ENCODE measurements at places on chromosomes 12 and 14.
A peak's percentile ranks its signal among the peaks of the same experiment; 100 is the strongest.

DNA sequence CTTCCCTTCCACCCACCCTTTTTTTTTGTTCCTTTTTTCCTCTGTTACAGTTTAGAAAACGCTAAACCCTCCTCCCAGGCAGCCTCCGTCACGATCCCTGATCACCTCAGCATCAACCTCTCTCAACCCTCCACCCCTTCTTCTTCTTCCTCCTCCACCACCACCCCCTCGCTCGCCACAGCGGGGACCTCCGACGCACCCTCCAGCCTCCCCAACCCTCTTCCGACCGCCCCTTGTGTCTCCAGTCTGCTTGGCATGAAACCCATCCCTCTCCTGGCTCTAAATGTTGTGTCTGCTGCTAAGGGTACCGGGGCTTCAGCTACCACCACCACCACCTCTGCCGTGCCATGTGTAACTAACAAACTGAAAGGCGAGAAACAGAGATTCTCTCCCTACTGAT is 22.9 kb downstream of the PCBP2 start:
- no peak for DNase-seq

- peak; percentile 23 for DNase-seq
These were observed 824 bp downstream of the TBK1 start for GRCh38 chr12:64452559-64453329.

DNA sequence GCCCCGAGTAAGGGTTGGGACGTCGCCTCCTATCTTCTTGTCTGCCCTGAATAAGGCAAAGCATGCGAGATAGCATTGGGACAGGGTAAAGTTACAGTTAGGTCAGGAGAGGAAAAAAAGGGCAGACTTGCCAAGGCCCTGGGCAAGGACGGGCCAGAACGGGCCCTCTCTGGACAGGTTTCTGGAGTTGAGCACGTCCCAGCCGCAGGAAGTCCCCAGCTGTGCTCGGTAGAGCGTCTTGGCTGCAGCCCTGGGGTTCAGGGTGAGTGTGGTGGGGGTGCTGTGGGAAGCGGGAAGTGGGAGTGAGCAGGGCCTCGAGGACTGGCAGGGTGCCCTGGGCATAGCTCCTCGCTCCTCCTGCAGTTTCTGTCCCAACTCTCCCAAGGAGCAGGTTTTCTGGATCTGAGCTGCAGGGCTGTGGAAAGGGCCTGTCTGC is 5.4 kb downstream of the RPS6KL1 start:
- DNase-seq, result no peak

DNA sequence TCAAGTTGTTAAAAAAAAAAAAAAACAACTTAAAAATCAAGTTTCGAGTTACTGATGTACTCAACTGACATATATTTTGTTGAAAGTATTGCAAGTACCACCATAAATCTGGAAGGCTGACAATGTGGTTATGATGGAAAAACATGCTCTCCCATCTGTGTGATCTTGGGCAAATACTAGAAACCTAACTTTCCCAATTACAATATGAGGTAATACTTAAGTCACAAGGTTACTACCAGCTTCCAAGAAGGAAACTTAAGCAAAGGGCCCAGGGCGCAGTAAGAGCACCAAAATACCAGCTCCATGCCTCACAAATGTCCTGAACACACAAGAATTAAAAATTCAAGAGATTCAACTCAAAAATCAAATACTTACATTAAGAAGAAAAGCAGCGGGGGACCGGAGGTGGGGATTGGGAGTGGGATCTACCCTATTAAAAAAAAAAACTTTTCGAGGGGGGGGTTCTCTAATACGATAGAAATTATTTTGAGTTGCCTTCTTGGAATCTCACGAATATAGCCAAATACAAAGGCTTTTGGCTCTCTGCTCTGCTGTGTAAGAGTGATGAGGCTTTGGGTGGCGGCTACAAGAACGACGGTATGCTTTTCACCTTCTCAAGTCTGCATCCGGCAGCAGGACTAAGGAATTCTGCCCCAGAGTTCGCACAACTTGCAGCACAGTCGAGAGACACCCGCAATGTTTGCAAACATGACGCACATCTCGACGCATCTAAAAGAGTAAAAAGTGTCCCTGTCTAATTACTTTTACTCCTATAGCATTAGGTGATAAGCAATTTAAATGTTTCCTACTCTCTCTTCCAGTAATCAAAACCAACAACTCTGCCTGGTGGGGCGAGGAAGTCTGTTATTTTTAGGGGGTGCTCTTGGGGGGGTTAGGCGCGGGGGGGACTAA is 1.1 kb downstream of the SAV1 start:
- DNase-seq, result peak; percentile 7

DNA sequence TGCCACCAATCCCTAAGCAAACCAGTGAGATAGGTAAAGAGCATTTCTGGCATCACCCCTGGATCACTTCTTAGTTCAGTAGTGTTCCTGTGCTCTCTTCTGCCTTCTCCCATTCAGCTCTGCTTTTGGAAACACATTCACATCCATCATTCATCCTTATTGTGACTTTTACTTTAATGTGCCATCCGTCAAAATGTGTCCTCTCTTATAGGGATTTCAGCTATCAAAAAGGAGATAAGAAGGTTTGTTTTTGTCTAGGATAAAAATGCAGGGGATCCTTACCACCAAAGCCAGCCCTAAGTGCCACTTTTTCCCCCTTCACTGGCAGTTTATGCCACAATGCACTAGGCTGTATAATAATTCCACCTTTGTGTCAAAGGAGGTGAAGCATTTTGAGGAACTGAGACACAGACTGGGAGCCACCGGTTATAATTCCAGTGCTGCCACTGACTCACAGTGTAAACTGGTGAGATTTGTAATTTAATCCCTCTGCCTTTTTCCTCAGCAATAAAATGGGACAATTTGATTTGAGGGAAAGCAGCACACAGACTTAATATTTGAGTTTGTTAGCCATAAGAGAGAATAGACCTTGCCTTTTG is 158.6 kb downstream of the PAX9 start:
- peak; percentile 12 for DNase-seq

DNA sequence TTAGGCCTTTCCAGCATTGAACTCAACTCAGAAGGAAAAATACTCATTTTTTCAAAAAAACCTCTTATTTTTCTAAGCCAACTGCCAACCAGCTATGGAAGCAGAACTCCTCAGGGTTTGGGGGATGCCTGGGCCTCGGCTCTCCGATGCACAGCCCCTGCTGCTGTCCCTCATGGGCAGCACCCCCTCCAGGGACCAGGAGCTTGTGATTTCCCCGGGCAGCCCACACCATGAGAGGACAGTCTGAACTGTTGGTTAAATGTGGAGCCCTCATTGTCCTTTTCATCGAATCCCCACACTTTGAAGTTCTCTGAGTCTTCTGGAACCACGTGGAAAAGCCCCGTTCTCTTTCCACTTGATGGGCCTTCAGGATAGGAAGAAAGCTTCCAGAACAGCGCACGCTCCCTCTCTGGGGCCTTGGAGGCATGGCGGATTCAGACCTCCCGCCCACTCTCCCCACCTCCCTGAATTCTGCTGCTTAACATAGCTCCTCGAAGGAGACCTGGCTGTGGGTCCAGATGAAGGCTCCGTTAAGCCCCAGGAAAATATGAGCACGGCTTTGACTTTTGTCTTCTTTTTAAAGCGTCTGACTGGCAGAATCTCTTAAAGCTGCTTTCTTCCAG is 156.6 kb downstream of the CALM1 start:
- DNase-seq, result no peak

DNA sequence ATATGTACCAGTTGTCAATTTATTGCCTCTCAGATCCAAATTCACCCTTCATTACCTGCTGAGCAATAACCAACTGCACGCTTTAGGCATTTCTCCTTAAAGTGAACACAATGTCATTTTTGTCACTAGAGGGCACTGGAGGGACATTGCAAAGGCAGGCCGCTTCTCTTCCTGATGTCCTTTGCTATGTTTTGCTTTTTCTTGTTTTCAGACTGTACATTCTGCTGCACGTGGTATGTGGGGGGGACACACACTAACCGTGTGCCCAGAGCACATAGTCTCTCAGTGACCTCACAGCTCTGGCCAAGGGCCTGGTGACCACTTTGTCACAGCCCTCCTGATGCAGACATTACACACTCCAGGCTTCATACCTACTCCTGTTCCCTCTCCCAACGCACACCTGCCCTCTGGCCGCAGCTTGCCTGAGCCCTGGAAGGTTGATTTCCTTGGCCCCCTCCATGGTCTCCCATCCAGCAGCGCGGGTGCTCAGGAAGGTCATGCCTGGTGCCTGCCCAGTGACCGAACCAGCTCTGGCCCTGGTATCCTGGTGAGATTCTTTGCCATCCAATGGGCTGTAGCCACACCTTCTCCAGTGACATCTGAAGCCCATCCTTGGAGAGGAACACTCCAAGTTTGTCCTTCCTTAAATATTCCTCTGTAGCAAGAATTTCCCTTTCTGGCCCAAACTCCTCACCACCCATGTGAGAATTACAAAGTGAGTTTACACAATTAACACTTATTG is 39.9 kb downstream of the MYO1H start:
- peak; percentile 20 for DNase-seq

DNA sequence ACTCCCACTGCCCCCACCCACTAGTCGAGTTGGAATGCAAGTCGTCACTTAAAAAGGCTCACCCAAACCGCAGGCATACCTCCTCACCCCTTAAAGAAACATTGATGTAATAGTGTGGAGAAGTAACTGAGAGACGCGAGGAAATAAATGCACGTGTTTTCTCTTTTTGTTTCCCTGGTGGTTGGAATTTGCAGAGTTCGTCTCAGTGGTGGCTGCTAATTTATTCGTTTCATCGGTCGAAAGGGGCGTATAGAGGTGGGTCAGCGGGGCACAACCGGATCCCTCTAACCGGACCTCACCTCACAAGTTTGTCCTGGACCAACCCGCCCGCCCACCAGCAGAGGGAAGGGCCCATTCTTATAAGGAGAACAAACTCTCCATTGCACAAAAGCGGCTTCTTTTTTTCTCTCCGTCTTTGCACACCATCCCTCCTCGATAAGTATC is 5.0 kb upstream of the NPAS3 start:
- DNase-seq, result peak; percentile 49

GRCh38 chr14:24300326-24300980 is 803 bp downstream of the NOP9 start:
- no peak for DNase-seq

- no peak for DNase-seq
These were observed 3.6 kb upstream of the CLEC2B start for GRCh38 chr12:9872742-9873141.

GRCh38 chr12:90991952-90992465 is 12.8 kb downstream of the EPYC start:
- no peak for DNase-seq

GRCh38 chr12:38149395-38150073 is 167.0 kb upstream of the ALG10B start:
- DNase-seq, result no peak

GRCh38 chr14:104694475-104694950 is 5.1 kb downstream of the INF2 start:
- DNase-seq, result no peak

DNA sequence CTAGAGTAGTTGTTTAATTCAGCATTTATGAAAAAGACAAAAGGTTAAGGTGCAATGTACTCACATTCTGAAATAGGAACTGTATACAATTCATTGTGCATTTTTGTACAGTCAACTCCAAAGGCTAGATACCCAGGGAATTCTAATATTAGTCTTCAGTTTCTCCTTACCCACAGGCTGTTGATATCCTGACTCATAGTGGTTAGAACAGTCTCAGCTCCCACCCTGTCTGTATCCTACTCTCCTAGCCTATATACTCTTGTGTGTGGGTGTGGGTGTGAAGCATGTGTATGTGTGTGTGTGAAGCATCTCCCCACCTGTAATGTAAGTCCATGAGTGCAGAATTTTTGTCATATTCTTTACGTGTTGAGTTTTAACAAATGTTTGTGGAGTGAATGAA is 229.5 kb downstream of the NAV3 start:
- DNase-seq, result no peak

- DNase-seq, result no peak
These were observed 25.2 kb upstream of the KRT78 start for GRCh38 chr12:52873832-52874572.

GRCh38 chr12:11461433-11461832 is 66.1 kb upstream of the PRB2 start:
- no peak for DNase-seq

GRCh38 chr12:21985155-21985554 is 43.9 kb upstream of the ABCC9 start:
- DNase-seq, result no peak

- no peak for DNase-seq
These were observed 689.8 kb downstream of the SLC6A15 start for GRCh38 chr12:84222841-84223240.

DNA sequence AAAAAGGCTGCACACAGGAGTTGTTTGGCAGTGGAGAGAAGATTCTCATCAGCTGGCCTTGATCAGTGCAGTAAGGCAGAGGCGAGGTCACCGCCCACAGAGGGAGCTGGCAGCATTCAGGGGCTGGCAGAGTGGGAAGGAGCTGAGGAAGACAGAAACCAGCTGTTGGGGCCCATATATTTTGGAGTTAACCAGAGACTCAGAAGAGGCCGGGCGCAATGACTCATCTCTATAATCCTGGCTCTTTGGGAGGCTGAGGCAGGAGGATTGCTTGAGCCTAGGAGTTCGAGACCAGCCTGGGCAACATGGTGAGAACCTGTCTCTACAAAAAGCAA is 17.7 kb downstream of the SMCO2 start:
- no peak for DNase-seq

GRCh38 chr12:3304436-3305165 is 186.4 kb upstream of the PRMT8 start:
- DNase-seq, result peak; percentile 65

- DNase-seq, result no peak
These were observed 86.9 kb downstream of the DACT1 start for GRCh38 chr14:58724702-58725101.

DNA sequence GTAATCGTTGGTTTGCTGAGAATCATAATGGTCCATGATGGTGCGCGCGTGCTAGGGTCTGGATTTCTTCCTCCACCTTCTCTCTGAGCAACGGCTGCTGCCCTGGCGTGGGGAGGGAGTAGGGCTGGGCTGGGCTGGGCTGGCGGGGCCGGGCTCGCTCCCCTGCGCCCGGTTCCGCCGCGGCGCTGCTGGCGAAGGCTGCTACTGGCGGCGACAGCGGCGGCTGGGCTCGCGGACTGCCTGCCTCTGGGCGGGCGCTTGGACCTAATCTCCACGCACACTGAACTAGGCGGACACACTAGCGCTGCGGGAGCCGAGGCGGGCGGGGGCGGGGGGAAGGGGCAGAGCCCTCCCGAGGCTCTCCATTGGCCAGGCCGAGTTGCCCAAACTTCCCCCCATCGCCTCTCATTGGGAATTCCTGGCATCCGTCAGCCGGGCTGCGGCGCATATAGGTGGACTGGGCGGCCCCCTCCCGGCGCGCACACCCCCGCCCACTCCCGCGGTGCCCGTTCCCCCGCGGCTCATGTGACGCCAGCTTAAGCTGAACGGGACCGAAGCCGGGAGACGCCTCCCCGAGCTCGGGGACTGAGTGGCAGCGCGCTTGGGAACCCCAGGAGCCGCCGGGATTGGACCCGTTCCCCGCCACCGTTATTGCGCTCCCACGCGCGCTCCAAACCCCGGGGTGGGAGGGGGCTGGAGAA is at the start of gene ACTN1:
Gene ACTN1 (minus strand): TSS at position 282 of the 701 bp plus-strand sequence. CDS start 246 bp downstream, at position 36.
- DNase-seq, result peak; percentile 67

DNA sequence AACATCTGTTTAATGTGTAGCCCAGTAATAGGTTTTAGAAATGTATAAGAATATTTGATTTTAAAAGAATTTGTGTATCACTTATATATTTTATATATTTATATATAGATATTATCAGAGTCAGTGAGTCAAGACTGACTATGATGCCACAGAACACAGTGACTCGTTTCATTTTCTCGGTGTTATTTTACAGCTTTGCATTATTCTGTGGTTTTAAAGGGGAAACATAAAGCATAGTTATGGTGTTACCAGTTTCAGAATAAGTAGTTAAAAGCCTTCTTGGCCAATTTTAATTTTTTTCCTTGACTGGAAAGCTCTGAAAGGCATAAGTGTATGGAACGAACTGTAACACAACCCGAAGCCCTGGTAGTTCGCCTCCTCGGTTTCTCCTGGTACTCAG is 91.0 kb downstream of the GRIP1 start:
- no peak for DNase-seq
